ENCODE measurements at places on chromosomes 16 and 17.

GRCh38 chr16:23081675-23082119 is 67.6 kb downstream of the USP31 start:
- no peak for DNase-seq

DNA sequence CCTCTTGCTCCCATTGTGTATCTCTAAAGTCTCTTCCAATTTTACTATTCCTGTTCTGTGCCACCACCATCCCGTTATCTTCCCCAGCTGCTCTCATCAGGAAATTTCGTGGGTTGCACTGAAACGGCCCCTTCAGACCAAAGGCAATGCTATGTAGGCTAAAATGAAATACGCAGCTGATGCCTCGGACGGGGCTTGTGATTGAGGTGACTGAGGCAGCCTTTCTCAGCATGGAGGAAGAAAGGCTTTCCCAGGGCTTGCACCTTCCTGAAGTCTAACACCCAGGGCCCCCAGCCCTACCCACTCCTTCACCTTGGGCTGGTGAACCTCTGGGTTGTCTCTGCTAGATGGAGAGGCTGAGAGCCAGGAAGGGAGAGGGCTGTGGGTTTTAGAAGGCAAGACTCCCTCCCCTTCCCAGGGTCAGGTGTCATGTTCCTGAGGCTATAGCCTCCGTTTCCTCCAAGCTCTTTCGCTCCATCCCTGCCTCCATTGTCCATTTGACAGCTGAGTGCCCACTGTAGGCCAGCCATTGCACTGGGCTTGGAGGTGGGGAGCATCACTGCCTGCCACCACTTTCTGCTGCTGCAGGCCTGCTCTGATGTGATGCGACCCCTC is 7.8 kb downstream of the CCDC200 start:
- no peak for DNase-seq

DNA sequence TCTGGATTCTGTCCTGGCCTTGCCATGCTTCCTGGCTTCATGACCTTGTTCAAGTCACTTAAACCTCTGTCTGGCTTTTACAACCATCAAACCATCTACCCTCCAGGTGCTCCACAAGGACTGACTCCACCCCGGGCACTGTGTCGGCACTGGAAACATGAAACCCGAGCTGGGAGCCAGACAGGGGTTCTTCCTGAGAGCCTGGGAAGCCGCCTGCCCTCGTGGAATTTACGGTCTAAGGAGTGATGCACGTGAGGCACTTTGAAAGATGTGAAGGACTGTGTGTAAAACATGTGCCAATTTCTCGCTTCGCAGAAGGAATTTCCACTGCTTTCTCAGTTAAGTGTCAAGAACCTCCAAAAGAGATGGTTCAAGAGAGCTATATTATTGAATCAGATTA is 11.6 kb downstream of the CDK5R1 start:
- DNase-seq = no peak

- no peak for DNase-seq
Observed at GRCh38 chr17:37485938-37486570, 3.6 kb upstream of the DUSP14 start.

DNA sequence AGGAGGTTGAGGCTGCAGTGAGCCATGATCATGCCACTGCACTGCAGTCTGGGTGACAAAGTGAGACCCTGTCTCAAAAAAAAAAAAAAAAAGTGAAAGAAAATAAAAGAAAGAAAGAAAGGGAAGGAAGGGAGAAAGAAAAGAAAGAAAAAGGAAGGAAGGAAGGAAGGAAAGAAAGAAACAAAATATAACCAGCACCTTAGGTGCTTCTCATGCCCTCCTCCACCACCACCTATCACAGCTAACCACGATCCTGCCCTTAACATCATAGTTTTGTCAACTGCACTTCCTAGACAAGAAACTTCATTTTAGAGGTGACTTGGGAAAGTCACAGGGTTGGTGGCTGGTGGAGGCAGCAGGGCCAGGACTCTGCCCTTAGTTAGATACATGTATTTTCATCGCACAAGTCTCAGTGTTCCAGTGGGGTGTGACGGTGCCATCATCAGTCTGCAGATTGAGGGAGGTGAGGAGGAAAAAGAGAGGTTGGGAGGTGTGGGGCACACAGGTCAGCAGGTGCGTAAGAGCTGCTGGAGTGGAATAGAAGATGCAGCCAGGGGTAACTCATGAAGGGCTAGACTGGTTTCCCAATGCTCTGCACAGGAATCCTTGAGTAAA is 10.0 kb downstream of the SUPT4H1 start:
- DNase-seq = no peak

DNA sequence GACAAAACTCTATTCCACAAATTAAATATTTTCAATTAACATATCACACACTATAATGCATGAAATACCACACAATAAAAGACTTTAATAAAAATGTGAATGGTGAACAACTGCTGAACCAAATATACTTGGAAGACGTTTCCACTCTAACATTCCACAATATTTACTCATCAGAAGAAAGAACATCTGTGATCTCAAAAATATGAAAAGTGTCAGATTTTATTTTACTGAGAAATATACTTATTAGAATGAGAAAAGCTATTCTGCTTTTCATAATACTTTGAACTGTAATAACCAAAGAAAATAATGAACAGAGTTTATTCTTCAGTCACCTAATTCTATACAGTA is 181.8 kb upstream of the AXIN2 start:
- no peak for DNase-seq

DNA sequence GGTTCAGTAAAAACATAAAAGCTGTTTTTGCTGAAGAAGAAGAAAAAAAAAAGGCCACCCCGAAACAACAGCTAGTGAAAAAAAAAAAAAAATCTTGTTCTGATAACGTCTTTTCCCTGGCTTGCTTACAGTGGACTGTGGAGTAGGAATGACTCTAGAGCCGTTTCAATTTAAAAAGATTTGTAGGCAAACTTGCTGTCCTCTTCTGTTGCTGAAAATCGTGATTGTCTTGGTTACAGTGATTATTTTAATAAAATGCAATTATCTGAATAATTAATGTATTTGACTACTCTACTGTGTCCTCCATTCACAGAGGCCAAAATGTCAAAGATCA is 190.6 kb upstream of the TBX2 start:
- no peak for DNase-seq

GRCh38 chr16:30958175-30959079 is 873 bp downstream of the SETD1A start:
- peak; percentile 44 for DNase-seq

DNA sequence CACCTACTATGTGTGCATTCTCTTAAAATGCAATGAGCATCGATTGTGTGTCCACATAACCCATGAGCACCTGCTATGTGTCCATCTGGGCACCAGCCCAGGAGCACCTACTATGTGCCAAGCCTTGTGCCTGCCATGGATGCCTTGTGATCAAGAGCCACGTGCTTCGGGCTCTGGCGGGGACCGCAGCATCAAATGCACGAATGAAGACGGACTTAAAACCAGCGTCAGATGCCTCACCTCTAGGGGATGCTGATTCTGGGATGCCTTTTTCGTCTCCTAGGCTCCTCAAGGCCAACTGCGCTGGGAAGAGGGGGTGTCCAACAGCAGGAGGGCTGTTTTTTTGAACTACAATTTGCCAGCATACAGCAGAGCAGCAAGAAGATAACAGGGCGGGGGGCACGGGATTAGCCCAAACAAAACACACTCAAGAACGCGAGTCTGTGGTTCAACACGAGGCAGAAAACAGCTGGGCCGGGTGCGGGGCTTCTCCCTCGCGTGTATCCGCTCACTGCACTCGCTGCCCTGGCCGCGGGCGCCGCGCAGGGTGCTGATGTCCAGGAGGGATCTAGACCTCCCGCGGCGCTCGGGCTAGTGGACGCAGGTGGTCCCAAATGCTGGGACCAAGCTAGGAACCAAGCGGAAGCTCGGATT is 1.2 kb upstream of the GLIS2 start:
- DNase-seq = peak; percentile 4

GRCh38 chr17:60923000-60923399 is 245.3 kb downstream of the BCAS3 start:
- no peak for DNase-seq

- DNase-seq = no peak
Observed at GRCh38 chr17:49976828-49977202, 7.8 kb downstream of the DLX4 start.

- DNase-seq = no peak
Observed at GRCh38 chr16:49947907-49948678, 76.9 kb upstream of the CNEP1R1 start.

DNA sequence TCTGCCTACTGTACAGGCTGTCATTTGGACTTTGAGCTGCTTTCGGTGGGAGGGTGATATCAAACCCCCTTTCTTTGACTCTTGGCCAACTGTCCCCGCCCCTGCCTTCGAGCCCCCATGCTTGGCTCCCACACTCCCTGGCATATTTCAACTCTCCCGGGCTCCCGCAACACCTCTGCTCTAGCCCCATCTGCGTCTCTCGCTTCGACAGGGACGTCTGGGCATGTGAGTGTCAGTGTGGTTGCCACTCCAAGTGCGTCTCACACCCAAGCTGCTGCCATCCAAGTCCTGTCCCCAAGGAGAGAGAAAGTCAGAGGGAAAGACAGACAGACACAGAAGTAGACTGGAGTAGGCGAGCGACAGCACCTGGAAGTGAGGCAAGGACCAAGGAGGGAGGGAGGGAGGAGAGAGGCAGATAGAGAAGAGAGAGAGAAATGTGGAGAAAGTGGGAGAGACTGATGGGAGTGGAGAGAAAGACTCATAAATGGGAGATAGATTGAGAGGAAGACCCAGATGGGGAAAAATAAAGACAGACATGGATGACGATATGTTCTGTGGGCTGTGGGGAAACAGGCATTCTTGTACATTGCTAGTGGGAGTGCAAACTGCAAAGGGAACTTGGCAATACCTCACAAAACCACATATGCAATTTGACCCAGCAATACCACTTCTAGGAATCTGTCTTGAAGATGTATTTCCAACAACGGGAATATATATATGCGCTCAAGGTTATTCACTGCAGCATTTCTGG is 11.8 kb downstream of the STARD3 start:
- no peak for DNase-seq

- DNase-seq = no peak
Observed at GRCh38 chr16:10729104-10730048, 14.3 kb upstream of the NUBP1 start.

- no peak for DNase-seq
Observed at GRCh38 chr17:17433000-17433703, 43.6 kb upstream of the MED9 start.

GRCh38 chr16:20897922-20898321 is 2.2 kb downstream of the DCUN1D3 start:
- DNase-seq = no peak

- no peak for DNase-seq
Observed at GRCh38 chr17:31134576-31134975, 39.8 kb downstream of the NF1 start.

- no peak for DNase-seq
Observed at GRCh38 chr17:10271106-10271562, 72.7 kb upstream of the GAS7 start.

GRCh38 chr17:71229070-71229469 is 891.8 kb upstream of the SOX9 start:
- DNase-seq = no peak

- no peak for DNase-seq
Observed at GRCh38 chr17:63399856-63400255, 46.2 kb downstream of the CYB561 start.

- DNase-seq = no peak
Observed at GRCh38 chr16:578232-578869, 8.6 kb downstream of the PIGQ start.

DNA sequence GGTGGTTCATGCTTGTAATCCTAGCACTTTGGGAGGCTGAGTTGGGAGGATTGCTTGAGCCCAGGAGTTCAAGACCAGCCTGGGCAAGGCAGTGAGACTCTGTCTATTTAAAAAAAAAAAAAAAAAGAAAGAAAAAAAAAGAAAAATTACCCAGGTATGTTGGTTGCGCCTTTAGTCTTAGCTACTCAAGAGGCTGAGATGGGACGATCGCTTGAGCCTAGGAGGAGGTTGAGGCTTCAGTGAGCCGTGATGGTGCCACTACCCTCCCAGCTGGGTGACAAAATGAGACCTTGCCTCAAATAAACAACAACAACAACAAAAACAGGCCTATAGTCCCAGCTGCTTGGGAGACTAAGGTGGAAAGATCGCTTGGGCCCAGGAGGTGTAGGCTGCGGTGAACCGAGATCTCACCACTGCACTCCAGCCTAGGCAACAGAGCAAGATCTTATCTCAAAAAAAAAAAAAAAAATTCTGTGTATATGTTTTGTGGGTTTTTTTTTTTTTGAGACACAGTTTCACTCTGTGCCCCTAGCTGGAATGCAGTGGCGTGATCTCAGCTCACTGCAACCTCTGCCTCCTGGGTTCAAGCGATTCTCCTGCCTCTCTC is 12.5 kb upstream of the ANKRD40CL start:
- no peak for DNase-seq

DNA sequence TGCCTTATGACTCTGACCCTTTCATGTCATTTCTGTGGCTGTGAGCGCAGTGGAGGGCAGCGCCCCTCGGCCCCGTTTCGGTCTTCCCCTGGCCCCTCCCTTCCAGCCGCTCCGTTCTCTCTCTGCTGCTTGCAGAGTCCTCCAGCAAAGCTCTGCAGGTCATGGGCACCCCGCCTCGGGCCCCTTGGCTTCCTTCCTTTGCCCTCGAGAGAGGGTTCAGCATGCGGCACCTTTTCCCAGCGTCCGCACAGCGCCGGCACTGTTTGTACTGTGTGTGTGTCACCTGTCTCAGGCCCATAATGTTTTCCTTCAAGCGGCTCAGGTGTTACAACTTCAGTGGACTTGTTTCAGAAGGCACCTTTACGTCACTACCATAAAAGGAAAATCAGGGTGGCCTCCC is 98.5 kb downstream of the RAP1GAP2 start:
- no peak for DNase-seq

GRCh38 chr17:71252436-71252835 is 868.4 kb upstream of the SOX9 start:
- no peak for DNase-seq

GRCh38 chr17:66570447-66571195 is 264.3 kb upstream of the CACNG5 start:
- DNase-seq = no peak

DNA sequence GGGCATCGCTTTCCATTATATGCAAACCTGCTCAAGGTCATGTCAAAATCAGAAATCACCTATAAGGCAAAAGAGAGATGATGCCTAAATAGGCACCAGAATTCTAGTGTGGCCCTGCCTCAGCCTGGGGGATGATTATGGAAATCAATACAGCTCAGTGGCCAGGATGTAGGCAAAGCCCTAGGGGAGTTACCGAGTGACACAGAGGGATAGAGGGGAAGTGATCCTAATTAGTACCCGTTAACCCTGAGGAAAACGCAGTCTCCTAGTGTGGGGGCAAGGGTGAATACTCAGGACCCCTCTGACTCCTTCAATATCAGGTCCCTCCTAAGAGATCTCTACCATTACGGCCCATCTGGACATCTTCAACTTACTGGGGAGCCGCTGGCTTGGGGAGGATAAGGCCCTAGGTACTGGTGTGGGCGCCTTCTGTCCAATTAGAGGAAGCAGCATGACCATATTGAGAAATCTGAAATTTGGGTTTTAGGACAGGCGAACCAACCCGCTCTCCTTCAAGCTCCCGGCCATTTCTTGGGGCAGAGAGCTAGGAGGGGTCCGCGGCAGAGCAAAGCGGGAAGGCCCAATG is 725 bp downstream of the NT5C3B start:
- DNase-seq = no peak
